ENCODE measurements at places on chromosomes 11 and 22.
A peak's percentile ranks its signal among the peaks of the same experiment; 100 is the strongest.

GRCh38 chr11:47212938-47213337, 1.8 kb upstream of the DDB2 start:
- DNase-seq, result no peak

- DNase-seq, result peak; percentile 82
These were observed 14.9 kb upstream of the CCDC73 start for GRCh38 chr11:32809313-32809712.

GRCh38 chr11:129997513-129997912, 5.1 kb downstream of the PRDM10 start:
- DNase-seq, result no peak

- peak; percentile 40 for DNase-seq
These were observed 6.7 kb downstream of the ZC3H7B start for GRCh38 chr22:41308054-41308453.

DNA sequence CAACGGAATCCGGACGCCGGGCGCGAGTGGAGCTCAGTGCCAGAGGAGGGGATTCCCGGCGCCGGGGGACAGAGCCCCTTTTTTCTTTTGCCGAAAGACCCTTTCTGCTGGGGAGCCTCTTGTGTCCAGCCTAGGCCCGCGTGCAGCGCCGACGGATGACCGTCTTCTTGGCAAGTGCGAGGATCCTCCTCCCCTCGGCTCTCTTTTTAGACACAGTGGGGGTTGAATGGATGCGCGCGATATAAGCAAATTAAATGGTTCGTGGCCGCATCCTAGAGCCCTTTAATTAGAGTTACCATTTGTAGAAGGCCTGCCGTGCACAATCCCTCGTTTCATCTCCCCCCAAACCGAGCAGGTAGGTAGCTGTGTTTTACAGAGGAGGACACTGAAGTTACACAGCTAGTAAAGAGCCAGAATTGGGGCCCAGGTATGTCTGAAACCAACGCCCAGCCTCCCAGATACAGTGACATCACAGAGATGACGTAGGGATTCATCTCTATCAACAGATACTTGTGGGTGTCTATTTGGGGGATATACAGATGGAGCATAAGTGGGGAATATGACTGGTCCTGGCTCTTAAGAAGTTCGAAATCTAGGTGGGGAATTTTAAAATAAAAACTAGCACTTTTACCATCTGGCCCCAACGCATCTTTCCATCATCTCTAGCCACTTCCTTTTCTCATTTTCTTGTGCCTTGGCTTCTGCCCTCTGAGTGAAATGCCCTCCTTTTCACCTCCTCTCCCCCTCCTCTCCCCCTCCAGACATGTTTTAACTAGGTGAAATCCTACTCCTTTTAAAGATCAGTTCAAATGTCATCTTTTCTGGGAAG, 875 bp downstream of the TCP11L1 start:
- DNase-seq, result peak; percentile 34

DNA sequence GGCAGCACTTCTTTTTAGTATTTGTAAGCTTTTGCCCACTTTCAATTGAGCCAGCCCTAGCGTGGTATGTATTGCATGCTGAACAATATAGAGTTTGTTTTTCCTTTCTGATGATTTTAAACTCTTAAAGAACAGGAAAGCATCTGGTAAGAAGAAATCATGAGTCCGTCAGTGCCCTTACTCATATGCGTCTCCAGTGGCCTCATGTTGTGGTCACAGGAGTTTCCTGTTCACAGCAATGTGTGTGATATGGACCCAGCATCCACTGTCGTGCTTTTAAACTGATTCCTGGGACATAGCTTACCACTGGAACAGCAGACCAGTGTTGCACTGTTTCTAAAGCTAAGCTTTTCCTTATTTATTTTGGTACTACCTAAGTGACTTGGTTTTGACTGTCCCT, 40.1 kb downstream of the BID start:
- no peak for DNase-seq

DNA sequence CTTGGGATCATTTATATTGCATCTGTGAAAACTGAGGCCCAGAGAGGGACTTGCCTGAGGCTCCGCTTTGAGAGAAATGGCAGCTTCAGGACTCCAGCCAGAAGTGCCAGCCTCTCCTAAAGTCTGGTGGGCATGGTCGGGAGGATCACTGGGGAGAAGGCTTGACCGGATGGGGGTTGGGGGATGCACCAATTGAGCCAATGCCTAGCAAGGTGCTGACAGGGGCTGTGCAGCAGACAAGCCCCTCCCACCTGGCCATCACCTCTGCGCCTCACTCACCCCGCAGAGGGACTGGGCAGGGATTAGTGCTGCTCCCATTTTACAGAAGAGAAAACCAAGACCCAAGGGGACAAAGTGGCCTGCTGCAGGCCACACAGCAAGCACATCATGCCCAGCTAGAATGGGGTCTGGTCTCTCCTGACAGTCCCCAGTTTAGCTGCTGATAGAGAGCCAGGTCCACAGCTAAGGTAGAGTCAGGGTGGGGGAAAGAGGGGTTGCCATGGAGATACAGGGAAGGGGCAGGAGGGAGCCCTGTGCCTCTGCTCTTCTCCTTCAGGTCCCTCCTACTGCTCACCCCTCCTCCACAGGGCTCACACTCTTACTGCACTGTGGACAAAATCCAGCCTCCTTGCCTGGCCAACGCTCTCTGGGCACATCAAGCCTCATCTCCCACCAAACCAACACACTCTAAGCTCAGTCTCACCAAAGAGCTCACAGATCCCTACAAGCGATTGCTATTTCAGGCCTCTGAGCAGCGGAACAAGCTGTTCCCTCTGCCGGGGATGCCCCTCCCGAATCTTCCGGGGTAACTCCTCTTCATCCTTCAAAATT, 29.5 kb downstream of the TEF start:
- DNase-seq, result no peak

DNA sequence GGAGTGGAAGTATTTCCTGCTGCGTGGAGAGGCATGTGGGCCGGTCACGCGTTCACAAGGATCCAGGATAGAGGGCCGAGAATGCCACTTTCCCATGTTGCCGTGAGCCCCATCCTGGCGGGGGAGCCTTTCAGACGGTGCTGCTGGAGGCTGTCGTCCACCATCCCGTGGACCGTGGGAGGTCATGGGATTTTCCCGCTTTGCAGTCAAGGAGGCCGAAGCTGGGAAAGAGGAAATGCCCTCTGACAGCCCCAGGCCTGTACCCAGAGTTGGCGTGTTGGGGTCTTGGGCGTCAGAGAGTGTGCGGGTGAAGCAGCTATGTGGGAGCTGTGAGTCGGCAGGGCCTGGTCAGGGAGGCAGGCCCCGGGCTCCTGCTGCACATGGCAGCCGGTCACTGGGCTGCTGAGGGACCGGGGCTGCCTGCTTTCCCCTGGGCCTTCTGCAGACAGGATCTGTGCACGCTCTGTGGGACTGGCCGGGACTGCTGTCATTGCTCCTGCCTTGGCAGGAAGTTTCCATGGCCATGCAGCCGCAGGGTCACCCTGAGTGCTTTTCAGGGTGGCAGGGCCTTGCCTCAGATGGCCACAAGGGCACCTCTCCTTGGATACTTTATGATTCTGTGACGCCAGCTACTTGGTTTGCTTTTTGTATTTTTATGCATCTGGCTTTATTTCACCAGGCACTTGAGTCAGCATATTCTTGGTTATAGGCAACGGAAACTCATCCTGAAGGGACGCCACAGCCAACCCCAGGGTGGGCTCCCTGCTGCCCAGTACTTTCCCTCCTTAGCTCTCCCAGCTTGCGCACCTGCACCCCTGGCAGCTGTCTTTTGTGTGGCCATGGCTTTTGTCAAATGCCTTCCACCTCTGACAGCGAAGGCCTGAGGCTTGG, 52.4 kb downstream of the AP2A2 start:
- no peak for DNase-seq

DNA sequence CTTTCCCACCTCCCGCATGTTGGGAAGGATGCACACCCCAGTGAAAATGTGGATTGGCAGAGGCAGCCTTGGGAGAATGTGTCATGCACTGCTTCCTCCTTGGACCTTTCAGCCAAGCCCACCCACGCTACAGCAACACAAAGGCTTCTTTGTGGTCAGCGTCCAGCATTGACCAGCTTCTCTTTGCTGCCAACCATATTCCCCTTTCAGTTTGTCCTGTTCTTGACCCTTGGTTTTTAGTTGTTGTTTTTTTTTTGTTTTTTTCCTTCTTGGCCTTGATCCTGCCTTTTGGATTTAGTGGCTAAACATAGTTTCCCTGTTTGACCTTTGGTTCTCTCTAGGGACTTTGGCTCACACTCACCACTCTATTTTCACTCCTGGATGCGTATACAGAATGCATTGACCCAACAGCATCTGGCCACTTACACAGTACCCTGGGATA, 573.6 kb downstream of the INSC start:
- DNase-seq, result no peak

DNA sequence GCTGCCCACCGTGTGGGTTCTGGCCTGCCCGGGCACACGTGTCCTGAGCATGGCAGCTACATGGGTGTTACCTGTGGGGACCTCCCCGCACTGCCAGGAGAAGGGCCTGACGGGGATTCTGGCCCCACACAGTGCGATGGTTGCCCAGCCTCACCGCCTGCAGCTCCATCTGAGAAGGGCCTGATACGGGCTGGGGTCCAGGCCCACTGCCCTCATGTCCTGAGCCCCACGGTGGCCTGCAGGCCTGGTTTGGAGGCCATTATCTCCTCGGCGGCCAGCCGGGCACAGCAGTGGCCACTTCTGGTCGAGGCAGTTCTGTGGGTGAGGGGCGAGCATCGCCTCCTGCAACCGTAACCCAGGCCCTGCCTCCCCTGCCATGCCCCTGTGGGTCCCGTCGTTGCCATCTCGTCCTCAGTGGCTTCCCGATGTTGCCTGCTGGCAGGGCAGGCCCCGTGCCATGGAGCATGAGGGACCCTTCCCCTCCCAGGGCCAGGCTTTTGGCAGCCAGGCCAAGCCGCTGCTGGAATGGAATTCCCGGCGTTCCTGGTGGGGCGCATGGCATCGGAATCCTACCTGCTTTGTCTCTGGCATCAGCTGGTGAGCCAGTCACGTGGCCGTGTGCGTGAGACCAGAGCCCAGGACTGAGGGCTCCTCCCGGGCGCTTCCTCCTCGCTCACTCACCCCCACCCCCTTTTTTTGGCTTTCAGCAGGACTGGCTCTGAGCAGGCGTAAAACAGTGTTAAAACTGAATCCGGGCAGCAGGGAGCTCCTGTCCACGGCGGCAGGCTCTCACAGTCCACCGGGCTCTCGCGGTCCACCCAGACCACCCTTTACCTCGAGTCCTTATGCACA, 71.9 kb upstream of the PPARA start:
- DNase-seq, result no peak

DNA sequence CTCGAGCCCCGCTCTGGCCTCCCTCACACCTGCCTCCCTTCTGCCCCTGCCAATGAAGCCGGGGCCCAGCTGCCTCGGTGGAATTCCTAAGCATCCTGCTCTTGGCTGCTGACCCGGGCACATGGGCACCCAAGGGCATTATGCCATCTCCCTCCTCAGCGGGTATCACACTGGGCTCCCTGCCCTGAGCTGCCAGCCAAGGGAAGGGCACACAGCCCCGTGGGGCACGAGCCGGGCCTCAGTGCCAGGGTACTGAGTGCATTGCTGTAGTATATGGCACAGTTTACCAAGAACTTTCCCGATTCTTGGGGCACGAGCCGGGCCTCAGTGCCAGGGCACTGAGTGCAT, 43.8 kb upstream of the JAM3 start:
- DNase-seq, result no peak

DNA sequence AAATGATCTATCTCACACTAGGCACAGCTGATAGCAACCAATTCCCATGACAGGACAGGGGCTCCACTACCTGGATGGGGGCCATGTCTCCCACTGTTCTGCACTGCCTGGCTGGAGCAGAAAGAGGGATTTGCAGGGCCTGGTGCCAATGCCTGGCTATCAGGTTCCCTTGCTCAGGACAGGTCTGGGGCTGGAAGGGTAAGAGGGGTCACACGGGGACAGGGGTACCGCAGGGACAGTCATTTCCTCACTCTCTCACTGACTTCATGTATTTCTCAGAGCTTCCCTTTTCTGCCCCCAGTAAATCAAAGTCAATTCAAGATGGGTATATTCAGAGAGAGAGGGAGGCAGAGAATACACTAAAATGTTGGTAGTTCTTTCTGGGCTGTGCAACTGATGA, 119.1 kb upstream of the CSNK2A3 start:
- no peak for DNase-seq

- DNase-seq, result no peak
These were observed 1.4 kb downstream of the ALG12 start for GRCh38 chr22:49916831-49917230.

DNA sequence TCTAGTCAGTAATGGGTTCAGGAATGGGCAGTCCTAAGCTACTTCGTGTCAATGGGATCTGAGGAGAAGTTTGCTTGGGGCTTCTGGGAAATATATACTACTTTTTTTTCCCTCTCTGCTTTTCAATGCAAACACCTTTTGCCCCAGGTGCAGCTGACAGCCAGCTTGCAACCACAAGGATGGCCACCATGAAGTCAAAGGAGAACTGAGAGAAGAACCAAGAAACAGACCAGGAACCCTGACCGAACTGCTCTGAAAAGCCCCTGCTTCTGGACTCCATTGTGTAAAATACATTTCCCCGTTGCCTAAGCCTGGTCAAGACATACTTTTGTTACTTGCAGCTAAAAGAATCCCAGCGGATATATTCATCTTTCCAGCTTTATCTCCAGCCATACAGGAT, 20.1 kb upstream of the CD44 start:
- no peak for DNase-seq

DNA sequence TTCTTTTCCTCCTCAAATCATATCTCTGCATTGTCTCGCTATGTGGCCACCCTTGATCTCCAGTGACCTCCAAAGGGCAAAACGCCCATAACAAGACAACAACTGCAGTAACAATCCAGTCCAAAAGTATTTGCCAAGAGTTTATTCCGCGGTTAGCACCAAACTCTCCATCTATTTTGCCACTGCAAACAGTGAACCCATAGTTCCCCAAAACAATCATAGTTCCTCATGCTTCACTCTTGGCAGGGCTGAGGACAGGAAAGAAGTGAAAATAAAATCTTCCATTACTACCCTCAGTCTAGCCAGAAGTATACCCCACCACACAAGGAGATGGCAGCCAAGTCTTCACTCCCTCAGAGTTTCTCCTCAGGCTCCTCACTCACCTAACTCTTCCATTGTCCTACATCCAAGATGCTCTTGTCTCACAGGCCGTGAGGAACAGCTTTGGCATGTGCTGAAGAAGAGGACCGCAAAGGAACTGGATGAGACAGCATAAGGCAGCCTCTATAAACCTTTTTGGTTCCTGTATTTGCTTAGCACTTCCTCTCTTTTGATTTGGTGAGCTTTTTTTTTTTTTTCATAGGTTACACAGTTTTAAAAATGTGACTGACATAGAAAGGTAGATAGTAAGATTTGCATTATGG, at the start of gene LPXN:
Gene LPXN (minus strand): TSS at position 480 of the 644 bp plus-strand sequence. CDS start 84 bp downstream, at position 396.
- DNase-seq, result no peak

GRCh38 chr11:17550450-17551346, 3.6 kb downstream of the OTOG start:
- DNase-seq, result no peak

- no peak for DNase-seq
These were observed 107.7 kb upstream of the PARVA start for GRCh38 chr11:12269446-12270214.

Measured in A172 (cell line).